ENCODE measurements at places on chromosomes 2 and 18.

- DNase-seq: no peak
Observed at GRCh38 chr2:157620956-157621355, 7.7 kb downstream of the ACVR1C start.

DNA sequence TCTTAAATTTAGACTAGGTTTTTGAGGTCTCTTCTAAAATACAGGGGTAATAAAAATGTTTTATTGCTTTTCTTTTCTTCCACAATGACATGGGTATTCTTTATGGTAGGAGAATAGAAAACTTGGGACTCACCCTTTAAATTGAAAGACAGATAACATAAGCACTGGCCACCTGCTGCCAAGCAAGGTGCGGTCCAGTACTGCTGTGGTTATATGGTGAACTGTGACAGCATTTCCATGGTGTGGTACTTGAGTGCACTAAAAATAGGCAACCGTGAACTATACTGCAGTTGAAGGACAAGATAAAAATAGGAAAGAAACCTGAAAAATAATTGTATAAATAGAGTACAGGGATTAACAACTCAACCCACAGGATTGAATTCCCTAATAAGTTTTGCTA, 54.4 kb upstream of the GRB14 start:
- DNase-seq: no peak

DNA sequence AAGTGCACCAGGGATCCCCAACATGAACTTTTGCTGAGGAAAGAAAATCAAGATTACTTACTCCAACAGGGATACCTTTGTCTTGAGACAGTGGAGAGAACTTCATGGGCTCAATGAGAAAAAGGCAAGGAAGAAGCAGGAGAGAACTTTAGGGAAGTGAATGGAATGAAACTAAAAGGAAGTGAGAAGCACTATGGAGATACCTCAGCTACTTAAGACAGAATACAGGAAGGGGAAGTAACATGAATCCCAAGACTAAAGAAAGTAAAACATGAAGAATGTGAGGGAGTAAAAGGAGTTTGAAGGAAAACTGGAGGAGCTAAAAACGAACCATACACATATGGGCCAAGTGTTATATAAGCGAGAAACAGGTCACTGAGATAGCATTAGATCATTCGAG, 32.4 kb upstream of the ACTR3 start:
- no peak for DNase-seq

DNA sequence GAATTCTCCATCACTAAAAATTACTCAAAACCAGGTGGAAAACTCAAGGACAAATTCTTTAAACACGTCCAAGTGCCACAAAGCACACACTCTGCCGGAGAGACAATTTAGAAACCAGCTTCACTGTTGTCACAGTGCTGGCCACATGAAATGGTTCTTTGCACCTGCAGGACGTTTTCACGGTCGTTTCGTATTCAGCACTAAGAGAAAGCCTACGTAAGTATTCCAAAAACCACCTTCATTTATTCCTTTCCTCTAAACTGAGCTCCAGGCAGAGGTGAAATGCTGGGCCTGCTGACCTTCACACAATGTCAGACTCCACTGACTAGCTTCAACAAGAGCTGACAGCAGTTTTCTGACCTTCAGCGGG, 680 bp downstream of the ATP5F1A start:
- no peak for DNase-seq

GRCh38 chr2:85774126-85774978, 20.6 kb downstream of the ATOH8 start:
- DNase-seq: no peak

DNA sequence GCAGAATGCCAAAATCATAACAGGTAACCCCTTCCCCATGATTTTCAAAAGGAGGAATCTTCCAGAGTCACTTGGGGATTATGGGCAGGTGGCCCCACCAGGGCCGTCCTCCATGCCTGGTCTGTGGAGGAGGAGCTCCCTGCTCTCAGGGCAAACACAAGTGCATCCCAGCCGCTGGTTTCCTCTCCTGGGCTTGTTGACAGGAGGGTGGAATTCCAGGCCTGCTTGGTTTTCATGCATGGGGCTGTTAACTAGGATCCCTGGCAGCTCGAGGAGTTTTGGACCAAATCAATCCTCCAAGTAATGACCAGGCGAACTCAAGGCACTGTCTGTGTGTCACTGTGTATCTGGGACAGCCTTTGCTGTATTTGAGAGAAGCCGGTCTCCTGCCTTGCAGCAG, 45.3 kb downstream of the FOSL2 start:
- DNase-seq: no peak

DNA sequence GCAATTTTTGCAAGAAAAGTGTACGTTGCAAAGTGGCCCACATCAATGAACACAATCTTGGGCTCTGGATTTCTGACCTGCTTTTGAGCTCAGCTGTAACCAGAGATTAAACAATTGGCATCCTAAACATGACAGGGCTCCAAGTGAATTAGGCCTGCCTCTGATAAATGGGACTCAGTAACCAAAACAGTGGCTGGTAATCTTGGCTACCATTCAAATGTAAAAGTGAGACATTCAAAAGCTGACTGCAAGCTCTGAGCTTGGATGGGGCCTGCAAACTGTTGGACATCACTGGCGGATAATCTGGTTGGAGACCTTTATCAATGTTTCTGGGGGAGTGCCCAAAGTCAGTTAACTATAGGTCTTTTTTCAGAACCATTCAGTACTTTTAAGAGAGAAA, 160.7 kb downstream of the RAB3GAP1 start:
- no peak for DNase-seq

GRCh38 chr18:54828986-54829385, 709 bp downstream of the RAB27B start:
- no peak for DNase-seq

GRCh38 chr18:78926243-78926615, 53.4 kb upstream of the SALL3 start:
- DNase-seq: no peak
